NCI-H1930 (cell line): ENCODE measurements at places on chromosomes 2 and 18.

DNA sequence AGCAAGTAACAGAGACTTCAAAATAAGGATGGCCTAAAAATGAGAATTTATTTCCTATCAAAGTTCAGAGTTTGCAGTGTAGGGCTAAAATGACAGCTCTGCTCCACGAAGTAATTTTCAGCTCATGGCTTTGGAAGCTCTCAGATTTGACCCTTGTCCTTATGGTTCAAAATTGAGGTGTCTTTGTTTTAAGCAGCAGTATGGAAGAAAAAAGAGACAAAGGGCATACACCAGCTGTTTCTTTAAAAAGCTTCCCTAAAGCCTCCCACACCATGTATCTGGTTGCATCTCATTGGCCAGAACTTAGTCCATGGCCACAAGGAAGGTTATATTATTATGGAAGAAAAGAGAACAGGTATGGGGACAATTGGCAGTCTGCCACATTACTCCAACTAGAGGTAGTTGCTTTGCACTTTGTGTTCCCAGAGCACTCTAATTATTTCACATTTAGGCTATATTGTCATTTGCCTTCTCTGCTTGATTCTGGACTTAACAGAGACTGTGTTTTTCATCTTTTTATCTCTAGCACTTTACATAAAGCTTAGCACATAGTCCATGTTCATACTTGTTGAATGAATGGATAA, 180.4 kb downstream of the MCFD2 start:
- no peak for DNase-seq

- no peak for DNase-seq
Observed at GRCh38 chr2:25286025-25286400, 55.7 kb downstream of the DNMT3A start.

DNA sequence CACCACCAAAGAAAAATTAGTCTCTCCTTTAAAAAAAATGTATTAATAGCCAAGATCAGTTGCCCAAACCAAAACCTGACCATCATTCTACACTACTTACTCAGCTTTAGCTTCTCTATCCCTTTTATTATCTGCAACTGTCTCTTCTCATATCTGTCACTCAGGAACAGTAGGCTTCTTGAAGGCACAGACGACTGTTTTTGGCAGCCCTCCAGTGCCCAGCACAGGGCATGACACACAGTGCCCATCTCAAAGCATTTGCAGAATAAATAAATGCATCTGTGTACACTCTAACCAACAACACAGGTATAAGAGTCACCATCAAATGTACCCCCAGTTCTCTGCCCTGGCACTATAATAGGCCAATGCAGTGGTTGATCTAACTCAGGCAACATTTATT, 117.2 kb downstream of the UXS1 start:
- DNase-seq, result no peak

DNA sequence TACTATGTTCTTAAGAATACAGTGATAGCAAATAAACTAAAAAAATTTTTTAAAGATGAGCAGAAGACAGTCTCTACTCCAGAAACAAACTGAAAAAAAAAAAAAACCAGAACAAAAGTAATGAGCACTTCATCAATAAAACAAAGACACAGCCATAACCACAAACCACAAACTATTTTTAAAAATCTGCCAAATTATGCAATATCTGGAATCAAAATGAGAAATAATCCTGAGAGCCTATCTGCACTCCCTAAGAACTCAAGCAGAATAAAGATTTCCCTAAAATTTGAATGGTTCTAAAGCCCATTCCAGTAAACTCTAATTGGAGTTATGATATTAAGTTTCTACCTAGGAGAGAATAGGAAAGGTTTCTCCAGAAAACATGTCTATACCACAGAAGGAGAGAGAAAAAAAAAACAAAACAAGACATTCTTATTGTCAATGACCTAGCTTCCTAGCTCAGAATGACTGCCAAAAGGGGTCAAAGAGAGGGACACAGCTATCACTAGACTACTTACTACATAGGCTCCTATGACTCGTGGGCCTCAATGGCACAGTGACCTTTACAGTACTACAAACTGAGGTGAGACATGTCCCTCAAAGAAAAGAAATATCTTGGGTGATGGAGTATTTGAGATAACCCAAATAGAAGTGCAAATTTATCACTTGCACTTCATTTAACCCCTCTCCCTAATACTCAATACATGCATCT, 262.8 kb downstream of the ZEB2 start:
- DNase-seq, result no peak

DNA sequence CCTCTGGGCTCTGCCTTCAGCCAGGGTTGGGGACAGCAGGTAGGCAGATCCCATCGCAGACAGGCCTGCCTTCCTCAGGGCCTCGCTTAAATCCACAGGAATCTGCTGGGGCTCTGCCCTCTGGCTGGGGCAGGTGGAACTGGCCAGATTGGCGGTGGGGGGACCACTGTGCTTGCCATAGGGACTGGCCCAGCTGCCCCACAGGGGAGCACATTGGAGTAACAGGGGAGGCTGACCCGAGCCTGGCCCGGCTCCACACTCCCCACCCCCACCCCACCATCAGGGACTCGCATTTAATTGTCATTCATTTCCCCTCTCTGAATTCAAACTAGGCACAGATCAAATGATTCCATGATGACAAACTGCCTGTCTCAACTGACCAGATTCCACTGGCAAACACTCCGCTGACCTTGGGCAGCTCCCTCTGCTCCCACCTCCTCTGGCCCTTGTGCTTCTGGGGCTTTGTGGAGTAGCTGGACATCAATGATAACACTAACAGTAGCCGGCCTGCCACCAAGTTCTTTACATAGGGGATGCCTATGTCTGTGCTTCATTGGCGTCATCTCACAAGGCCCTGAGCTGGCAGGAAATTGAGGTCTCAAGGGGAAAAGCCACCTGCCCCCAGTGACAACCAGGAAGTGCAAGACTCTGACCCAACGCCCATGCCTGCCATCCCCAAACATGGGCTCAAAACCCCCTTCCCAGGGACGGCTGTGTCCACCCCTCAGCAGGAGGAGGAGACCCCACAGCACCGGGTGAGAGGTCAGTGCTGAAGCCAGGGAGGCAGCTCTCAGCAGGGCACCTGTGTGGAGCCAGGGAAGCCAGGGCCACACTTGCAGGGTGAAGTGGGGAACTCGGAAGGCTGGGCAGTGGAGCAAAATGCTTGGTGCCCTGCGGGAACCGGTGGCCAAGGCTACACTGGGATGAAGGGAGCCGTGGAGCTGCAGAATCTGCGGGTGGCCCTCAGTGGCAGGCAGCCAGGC, 2.1 kb upstream of the B3GNT7 start:
- no peak for DNase-seq

DNA sequence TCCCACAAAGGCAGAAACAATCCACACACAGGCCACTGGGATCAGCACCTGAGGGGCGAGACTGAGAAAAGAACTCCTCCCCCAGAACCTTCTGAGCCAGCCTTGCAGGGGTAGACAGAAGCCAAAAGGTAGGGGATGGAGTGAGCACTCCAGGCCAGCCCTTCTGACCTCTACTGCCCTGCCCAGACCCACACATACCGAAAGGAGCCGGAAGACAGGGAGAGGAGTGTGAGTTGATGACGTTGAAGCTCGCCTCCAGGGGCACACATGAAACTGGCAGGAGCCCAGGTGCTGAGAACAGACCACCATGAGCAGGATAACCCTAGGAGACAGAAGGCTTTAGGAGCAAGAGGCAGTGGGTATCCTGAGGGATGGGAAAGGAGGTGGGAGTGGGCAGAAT, 1.8 kb downstream of the SLC23A3 start:
- no peak for DNase-seq

DNA sequence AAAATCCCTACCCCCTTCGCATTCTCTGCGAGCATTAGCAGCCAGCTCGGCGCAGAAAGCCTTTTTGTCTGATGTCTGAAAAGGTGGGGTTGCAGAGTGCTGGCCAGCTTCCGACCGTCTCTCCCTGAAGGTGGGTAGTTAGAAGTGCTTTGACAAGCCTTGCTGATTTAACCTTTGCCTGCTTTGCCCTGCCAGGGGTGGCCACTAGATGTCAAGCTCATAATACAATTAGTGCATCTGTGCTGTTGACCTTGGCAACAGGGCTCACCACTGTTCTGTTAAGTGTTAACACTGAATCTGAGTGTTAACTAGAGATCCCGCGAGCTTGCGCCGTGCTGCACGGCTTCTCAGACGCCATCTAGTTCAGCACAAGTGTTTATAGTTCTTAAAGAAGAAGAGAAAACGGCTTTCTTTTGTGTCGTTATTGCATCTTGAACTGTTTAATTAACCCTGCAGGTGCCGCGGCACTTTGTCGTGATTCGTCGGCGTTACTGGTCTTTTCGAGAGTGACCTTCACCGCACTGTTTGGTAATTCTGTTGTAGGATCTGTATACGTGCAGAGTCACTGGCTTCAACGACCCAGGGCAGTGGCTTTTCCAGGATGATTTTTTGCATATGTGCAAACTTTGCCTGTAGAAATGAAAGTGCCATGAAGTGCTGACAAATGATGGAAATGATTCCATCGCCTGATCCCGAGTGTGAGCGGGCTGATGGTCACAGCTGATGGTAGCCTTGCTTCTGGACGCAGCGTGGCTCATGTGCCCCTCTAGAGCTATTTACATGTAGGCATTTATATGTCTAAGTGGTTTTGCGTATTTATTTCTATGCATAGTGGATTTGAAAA, 5.5 kb downstream of the SALL3 start:
- no peak for DNase-seq

DNA sequence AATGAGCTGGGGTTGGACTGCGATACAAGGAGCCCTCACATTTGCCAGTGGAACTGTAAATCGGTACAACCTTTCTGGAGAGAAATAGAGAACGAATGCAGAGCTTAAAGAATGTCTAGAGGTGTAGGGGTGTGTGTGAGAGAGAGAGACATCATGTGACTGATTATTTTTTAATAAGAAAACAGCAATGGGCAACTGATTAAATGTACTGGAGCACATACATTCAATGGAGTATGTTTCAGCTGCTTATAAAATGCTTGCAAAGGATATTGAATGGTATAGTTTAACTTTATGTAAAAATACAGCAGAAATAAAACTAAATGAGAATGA, 391 bp upstream of the TMEM17 start:
- DNase-seq, result no peak

- no peak for DNase-seq
Observed at GRCh38 chr18:46867367-46868143, 49.8 kb downstream of the PIAS2 start.
